Immature natural killer cell (primary cell): ENCODE measurements at places on chromosomes 11 and 22. TPM values are rescaled to one million over a fixed set of nuclear protein-coding genes. Genes with fewer than 3 reads are reported as not detected.

DNA sequence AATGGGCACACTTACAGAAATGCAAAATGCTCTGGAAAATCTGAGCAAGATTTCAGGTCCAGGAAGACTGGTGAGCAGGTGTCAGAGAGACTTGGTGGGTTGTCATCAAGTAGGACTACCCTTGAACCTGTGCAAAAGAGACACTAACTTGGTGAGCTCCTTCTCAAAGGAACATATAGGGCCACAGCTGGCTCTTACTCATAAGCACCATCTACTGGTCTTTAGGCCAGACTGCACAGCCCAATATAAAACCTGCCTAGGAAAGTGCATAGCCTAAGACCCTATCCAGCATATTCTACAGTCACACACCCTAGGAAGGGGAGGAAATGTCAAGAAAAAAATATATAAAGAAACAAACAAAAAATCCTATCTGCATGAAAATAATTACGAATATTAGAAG is 18.2 kb upstream of the OR10W1 start:
- no peaks in the 10 kb centered on the region for H3K36me3 ChIP-seq
- H3K27ac ChIP-seq, result no peak overlapping the region
- no peak for DNase-seq
- no peaks in the 10 kb centered on the region for H3K27me3 ChIP-seq
- H3K4me3 ChIP-seq, result no peak overlapping the region

DNA sequence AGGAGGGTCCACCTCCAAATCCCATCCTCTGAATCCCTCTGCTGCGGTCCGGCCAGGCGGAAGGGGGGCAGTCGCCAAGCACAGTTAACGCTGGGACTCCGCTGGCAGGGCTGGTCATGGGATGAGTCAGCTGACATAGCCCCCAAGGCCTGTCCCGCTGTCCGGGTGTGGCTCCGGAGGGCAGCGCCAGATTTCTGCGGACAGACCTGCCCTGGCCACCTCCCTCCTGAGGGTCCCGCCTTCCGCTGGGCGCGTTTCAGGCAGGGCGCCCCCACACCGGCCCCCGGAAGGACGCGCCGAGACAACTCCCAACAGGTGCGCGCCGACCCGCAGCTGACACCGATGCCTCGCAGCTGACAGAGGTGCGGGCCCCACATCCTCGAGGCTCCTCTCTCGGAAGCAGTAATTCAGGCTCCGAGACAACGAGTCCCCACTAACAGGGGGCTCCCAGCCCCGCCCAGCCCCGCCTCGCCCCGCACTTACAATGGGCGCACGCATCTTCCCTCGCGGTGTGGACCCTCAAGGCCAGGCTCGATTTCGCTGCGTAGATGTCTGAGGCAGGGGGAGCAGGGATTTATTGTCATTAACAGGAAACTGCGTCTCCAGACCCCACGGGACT is 607 bp downstream of the PLAAT3 start:
- DNase-seq, result peak; percentile 39
- H3K36me3 ChIP-seq, result no peaks in the 10 kb centered on the region
- H3K27me3 ChIP-seq, result no peaks in the 10 kb centered on the region

- no peak for DNase-seq
- H3K4me1 ChIP-seq, result no peaks in the 10 kb centered on the region
- peaks cover 4% of the 10 kb centered on the region for H3K27me3 ChIP-seq
- peaks cover 8% of the 10 kb centered on the region for H3K36me3 ChIP-seq
- no peak overlapping the region for H3K27ac ChIP-seq
- H3K4me3 ChIP-seq, result no peak overlapping the region
Measured at GRCh38 chr11:123760894-123761293, 6.6 kb upstream of the OR6X1 start.

DNA sequence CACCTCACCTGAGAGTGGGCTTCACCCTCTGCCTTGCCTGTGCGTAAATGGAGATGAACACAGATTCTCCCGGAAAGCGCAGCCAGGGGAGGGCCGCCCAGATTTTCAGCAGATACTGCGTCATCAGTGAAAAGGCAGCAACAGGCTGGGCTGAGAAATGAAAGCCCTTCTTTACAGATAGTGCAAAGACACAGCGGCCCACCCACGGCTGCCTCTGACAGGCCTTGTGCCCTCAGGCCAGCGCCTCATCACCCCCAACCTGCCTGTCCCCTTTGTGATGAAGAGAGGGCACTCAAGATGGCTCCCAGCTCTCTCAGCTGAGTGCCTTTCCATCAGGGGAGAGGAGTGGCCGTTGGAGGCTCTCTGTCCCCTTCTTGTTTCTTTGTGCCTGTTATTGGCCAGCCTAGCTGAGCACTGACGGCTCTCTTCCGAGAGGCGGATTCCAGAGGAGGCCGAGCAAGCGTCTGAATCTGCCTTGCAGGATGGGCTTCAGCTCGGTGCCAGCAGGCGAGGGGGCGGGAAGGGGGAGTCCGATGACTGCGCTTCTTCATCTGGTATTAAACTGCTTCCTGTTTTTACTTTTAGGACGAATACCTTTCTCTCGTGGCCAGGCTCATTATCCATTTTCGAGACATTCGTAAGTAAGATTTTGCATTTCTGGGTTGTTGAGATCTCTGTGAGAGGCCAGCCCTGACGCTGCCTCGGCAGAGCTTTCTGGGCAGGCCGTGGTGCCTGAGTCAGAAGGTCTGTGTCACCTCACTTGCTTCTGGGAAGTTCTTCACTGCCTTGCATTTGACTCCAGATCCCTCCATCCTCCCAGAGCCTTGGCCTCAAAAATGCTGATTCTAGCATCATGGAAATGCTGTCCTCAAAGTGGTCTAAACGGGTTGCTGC is 43.7 kb downstream of the MED15 start:
- H3K4me1 ChIP-seq, result peaks cover 86% of the 10 kb centered on the region
- H3K36me3 ChIP-seq, result peaks cover 17% of the 10 kb centered on the region
- H3K4me3 ChIP-seq, result peak overlapping the region; percentile 83
- peak; percentile 71 for DNase-seq
- H3K27me3 ChIP-seq, result peaks cover 5% of the 10 kb centered on the region

DNA sequence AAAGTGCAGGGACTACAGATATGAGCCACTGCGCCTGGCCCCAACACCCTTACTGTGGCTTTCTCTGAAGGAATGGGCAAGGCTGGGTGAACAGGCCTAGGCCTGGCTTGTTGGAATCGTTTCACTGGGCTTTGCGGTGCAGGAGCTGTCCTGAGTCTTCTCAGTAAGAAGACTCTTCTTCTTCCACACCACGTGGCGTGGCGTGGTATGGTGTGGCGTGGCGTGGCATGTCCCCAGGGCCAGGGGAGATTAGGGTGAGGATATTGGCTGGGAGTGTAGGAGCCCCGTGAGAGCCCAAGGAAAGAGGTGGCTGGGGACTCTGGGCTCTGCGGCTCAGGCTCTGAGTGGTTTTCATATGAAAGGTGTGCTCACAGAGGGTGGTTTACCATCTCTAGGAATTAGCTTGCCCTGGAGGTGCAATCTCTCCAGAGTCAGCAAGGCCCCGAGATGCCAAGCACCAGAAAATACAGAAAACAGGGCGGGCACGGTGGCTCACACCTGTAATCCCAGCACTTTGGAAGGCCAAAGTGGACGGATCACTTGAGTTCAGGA is 70.7 kb downstream of the PARVB start:
- H3K27ac ChIP-seq, result no peak overlapping the region
- no peaks in the 10 kb centered on the region for H3K27me3 ChIP-seq

SPTY2D1 gene
- 20.7 TPM for polyA plus RNA-seq

EIF4ENIF1 gene
- 21.1 TPM for polyA plus RNA-seq
